Fibroblast of skin of left quadriceps (primary cell): ENCODE measurements at places on chromosomes 2 and 18.

DNA sequence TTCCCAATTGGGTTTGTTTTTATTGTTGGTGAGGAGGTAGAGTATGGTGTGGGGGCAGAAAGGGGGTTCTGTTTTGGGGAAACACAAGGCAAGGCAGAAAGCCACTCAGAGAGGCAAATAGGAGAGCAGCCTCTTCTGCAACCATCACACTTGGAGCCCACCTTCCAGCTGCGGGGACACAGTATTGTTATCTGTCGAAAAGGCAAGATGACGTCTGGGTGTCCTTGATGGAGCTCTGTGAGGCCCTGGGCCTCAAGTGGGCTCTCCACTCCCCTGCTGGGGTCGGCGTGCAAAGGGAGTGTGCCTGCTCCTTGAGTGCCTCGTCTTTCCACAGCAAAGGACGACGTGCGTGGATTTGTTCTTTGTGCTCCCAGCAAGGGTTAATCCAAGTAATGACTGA lies 227.6 kb downstream of the ANAPC1 start:
- no peak for DNase-seq

- no peak for DNase-seq
These were observed 257.8 kb upstream of the GALNT5 start for GRCh38 chr2:156999661-157000060.

- peak; percentile 73 for DNase-seq
These were observed 169.8 kb downstream of the MREG start for GRCh38 chr2:215843579-215843978.

- DNase-seq = no peak
These were observed 70.3 kb upstream of the CCDC85A start for GRCh38 chr2:56113382-56113975.

DNA sequence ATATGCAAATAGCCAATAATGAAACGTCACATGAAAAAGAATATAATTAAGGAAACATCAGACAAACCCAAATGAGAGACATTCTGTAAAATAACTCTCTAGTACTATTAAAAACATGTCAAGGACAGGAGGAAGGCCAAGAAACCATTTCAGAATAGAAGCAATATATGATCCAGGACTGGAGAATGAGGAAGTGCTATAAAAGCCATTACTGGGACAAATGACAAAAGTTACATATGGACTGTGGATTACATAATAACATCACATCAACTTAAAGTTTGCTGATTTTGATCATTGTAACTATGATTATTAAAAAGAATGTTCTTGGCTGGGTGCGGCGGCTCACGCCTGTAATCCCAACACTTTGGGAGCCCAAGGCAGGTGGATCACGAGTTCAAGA lies 81.3 kb downstream of the CRACDL start:
- DNase-seq = no peak

DNA sequence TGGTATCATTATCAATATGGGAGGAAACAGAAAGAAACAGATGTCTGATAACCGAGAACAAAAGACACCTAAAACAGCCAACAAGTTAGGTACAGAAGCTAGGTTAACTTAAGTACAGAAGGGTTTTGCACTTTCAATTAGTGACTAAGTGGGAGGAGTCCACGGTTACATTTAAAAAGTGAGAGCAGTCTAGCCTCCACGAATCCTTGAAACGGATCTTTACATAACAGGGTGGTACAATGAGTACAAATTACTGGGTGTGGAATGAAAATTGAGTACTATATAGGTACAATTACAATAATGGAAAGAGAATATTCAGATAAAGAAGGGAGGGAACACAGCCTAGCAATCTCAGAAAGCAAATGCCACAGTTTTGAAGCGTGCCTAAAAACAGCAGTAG lies 76.6 kb downstream of the TLK1 start:
- DNase-seq = no peak

GRCh38 chr2:229169751-229170150 lies 101.3 kb downstream of the PID1 start:
- no peak for DNase-seq

DNA sequence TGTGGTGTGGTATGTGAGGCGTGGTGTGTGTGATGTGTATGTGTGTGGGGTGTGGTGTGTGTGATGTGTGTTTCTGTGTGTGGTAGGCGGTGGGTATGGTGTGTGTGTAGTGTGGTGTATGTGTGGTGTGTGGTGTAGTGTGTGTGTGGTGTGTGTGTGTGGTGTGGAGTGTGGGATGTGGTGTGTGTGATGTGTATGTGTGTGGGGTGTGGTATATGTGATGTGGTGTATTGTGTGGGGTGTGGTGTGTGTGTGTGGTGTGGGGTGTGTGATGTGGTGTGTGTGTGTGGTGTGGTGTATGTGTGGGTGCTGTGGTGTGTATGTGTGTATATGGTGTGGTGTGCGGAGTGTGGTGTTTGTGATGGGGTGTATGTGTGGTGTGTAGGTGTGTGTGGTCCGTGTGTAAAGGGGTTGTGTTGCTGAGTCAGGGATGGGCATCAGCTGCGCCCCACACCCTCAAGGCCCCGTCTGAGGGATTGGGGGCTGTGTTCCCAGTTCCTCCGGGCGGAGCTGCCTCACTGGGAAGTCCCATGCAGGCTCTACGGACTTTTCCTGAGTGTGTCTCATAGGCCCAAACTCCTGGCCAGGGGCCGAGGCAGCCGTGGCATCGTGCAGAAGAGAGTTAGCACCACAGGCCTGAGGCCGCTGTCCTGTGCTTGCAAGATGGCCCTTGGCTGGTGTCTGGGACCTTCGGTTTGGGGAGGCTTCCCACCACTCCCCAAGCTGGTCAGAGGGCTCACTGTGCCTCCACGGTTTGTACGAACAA lies 18.2 kb upstream of the ARL4C start:
- no peak for DNase-seq

GRCh38 chr18:48165111-48165866 lies 234.8 kb upstream of the SMAD2 start:
- no peak for DNase-seq

DNA sequence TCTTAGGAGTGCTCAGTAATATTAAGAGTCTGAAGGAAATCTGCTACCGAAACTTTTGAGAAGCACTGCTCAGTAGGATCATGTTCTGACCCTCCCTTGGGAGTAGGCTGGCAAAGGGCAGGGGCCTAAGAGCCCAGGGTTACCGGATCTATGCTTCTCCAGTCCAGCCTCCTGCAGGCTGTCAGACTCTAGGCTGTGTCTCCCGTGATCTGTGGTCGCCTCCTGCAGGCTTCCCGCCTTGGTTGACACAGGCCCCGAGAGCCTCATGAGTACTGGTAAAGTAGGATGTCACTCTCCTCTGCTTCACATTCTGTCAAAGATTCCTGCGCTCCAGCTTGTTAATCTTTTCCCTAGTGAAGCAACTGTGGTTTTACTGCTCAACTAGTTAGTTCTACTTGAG lies 647.8 kb upstream of the RAB6C start:
- DNase-seq = no peak

DNA sequence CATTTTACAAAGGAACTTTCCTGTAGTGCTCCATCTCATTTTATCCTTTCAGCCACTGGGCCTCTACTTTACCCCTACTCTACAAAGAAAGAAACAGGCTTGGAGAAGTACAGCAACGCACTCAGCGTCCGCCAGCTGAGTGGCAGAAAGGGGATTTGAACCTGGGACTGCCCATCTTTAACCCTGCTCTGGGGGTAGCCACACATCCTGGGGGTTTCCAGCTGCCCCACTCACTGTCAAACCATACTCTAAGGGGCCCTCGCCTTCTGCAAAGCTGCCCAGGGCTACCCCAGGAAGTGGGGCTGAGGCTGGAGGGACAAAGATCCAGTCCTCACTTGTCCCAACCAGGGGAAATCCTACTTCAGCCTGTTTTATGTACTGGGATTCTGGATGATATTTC lies 17.9 kb downstream of the HS1BP3 start:
- DNase-seq = no peak

- no peak for DNase-seq
These were observed 112.4 kb downstream of the AOX1 start for GRCh38 chr2:200698217-200698616.

DNA sequence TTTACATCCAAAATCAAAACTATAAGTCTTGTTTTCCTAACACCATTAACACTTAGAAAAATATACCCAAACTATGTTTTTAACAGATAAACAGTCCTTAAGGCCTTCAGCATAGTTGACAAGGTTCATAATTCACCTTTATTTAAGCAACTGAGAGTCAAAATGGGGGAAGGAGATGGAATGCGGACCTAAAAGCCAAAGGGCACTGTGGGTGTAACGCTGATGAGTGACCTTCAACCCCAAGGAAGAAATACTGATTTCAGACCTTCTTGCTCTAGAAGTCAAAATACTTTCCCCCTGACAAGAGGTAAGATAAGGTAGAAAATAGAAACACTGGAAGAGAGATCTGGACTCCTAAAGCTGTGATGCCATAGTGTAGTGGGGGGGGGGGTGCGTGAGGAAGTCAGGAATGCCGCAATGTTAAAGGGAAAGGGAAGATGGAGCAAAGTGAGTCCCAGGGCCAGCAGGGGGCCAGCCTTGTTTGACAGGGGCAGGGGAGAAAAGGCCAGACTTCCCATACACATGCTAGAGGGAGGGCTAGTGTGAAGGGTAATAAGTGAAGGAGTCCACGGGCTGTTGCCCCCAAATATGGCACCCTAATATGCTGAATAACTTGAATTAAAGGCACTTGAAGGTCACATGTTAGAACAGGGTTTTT lies 31.4 kb downstream of the CCDC93 start:
- DNase-seq = no peak

DNA sequence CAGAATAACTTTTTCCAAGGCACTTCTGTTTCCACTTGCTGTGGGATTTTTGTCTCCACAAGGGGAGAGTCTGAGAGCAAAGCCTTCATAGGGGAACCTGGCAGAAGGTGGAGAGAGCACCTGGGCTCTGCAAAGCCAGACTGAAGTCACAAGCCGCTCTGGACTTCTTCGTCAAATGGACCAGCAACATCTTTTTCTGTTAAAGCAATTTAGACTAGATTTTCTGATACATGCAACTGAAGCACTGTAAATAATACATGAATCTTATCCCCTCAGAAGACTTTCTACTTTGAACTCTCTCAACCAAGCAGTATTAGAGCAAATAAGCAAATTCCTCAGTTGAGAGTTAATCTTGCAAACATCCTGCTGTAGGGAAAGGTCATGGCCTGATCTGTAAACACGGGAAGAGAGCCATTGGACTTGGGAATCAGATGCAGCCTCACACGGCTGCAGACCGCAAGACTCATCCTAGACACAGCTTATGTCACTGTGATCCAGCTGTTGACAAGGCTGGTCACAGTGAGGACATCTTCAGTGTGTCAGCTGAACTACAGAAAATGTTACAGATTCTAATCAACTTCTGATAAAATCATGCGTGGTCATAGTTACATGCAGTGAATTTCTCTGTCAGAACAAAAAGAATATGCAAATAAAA lies 3.2 kb downstream of the SH3YL1 start:
- DNase-seq = no peak

DNA sequence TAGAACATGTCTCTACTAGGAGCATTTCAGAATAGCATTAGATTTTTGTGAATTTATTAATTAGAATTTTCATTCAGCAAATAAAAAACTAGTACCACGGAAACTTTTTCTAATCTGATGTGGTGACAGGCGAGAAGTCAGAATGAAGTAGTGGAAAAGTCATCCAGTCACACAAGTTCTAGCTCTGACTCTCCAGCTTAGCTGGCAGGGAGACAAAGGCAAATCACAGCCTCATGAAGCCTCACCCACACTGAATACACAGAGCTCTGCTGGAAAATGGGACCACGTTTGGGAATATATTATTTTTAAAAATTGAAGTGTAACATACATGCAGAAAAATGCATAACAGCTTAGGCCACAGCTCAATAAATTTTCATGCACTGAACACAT lies 86.1 kb downstream of the L3MBTL4 start:
- no peak for DNase-seq

GRCh38 chr2:45024600-45025291 lies 15.5 kb upstream of the SIX2 start:
- DNase-seq = no peak

GRCh38 chr2:36658277-36658748 lies 38.2 kb upstream of the VIT start:
- no peak for DNase-seq

DNA sequence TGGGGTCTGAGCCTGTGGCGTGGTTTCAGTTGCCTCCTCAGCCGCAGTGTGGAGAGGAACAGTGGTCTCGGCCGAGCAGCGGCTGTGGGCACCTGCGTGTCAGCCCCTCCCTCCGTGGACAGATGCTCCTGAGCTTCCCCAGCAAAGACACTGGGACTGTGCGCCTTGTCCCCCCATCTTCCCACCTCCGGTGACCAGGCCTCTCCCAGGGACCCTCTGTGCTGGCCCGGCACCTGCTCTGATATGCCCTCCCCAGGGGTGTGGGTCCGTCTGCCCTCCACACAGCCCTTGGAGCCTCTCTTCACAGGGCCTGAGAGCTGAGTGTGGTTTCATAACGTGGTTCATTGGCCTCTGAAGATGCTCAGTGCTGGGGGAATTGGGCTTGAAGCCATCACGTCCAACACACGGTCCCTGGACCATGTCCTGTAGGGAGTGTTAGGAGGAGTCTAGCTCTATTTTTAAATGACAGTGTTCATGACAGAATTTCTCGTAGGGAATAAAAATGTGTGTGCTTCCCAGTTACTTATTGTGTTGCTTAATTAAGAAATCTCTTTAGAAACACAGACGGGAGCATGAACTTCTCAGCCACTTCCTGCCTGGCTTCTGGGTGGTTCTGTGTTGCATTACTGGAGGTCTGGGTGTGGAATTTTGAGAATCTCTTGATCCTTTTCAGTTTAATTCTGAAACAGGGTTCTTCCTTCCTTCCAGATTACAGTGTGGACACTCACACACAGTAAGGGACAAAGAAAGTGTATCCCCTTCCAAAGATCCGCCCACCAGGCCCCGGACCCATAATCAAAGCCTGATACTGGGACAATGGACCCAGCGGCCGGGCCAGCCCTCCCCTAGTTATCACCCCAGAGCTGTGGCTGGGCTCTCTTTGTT lies 110.7 kb downstream of the NFATC1 start:
- DNase-seq = no peak

GRCh38 chr2:231966886-231967285 lies 5.4 kb downstream of the DIS3L2 start:
- DNase-seq = no peak

- DNase-seq = peak; percentile 5
These were observed 746.1 kb downstream of the LRP1B start for GRCh38 chr2:141384676-141385075.
